Fibroblast of skin of right biceps (primary cell): ENCODE measurements at places on chromosomes 1 and 21.

DNA sequence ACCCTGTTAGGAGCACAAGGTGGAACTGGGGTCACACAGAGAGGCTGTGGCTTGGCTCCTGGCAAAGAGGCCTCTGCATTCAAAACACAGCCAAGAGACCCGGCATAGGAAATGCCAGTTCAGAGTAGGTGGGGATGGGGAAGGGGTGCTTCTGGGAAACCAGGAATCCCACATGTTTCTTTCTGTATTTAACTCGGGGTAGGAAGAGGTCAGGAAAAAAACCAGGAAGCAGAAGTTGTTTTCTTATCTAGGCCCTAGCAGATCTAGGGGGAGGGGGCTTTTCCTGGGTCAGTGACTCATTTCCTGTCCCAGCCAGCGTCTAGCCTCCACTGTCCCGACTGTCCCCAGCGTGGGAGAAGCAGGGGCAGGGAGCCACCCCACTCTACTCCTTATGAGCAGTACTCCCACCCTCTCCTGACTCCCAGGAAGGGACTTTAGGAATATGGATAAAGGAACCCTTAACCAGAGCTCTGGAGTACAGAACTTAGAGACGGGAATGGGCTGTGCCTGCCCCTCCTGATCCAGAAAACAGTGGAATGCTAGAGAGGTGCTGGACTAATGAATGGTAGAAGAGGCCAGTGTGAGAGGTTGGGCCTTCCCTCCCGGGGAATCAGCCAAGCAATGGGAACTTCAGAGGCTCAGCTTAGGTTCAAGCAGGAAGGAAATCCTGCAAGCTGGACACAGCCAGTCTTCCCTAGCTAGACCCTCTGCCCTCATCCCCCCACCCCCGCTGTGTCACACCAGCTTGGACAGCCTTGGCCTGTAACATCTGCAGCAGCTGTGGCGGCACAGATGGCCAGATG is 5.7 kb downstream of the FHL3 start:
- peak; percentile 84 for DNase-seq

GRCh38 chr1:26126321-26127084 is 14.9 kb downstream of the PDIK1L start:
- peak; percentile 45 for DNase-seq

GRCh38 chr1:183850852-183851251 is 45.9 kb downstream of the RGL1 start:
- no peak for DNase-seq

- DNase-seq = no peak
Measured at GRCh38 chr21:31252091-31252490, 92.0 kb downstream of the TIAM1 start.

GRCh38 chr1:77063118-77063517 is 156.1 kb downstream of the PIGK start:
- peak; percentile 15 for DNase-seq

GRCh38 chr1:154969860-154970452 is 591 bp downstream of the SHC1 start:
- no peak for DNase-seq

GRCh38 chr21:27268290-27268689 is 301.4 kb upstream of the ADAMTS5 start:
- DNase-seq = peak; percentile 81

- DNase-seq = peak; percentile 24
Measured at GRCh38 chr1:25727635-25728286, 72.2 kb upstream of the SELENON start.

DNA sequence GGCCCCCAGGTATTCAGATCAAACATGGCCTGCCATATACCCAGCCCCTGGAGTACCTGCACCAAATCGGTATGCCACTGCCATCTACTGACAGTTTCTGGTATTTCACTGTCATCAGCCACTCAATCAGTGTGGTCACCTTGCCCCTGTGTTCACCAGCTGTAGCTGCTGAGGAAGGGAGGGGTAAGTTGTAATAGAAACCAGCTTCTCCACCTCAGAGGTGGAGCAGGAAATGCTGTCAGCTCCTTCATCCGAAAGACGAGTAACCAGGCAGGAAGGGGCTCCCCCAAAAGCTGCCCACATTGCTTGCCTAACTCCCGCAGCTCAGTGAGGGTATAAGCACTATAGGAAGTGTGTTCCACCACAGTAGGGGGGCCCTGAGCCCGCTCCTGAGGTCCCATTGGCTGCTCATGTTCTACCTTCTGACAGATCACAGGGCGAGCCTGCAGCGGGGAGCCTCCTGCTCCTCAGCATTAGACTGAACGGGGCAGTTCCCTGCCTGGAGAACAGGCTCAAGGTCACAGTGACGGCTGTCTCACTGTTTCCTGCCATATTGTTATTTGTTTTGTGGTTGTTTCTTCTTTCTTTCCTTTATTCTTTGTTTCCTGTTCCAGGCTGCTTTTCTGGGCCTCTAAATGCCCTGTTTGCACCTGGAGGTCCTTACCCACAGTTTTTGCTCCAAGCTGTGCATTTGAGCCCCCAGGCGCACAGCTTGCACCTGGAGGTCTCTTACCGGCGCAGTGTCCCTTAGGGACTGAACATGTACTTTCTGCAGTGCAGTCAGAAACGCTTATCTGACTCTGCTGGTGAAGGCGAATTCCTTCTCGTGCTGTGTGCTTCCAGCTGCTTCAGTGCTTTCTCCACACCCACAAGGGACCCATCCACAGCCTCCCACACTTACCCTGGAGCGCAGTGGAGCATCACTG is 1638.3 kb downstream of the MRPL39 start:
- peak; percentile 48 for DNase-seq

- DNase-seq = no peak
Measured at GRCh38 chr1:183595537-183595936, 5.3 kb upstream of the NCF2 start.

DNA sequence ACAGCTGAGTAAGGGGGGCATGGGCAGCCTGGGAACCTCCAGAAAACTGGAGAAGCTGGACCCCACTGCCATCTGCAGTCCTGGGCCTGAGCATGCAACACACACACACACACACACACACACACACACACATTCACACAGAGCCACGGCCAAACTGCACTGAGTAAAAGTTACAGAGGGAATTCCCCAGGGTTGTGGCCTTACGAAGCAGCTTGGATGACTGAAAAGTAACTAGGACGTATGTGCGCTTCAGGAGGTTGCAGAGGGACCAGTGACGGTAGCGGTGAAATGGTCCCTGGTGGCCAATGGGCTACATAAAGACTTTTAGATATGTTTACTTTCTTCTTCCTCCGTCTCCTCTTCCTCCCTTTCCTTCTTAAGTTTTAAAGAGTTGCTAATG is 232.5 kb upstream of the TMEM51 start:
- peak; percentile 26 for DNase-seq

GRCh38 chr1:27981145-27981544 is 21.4 kb downstream of the XKR8 start:
- DNase-seq = peak; percentile 36

DNA sequence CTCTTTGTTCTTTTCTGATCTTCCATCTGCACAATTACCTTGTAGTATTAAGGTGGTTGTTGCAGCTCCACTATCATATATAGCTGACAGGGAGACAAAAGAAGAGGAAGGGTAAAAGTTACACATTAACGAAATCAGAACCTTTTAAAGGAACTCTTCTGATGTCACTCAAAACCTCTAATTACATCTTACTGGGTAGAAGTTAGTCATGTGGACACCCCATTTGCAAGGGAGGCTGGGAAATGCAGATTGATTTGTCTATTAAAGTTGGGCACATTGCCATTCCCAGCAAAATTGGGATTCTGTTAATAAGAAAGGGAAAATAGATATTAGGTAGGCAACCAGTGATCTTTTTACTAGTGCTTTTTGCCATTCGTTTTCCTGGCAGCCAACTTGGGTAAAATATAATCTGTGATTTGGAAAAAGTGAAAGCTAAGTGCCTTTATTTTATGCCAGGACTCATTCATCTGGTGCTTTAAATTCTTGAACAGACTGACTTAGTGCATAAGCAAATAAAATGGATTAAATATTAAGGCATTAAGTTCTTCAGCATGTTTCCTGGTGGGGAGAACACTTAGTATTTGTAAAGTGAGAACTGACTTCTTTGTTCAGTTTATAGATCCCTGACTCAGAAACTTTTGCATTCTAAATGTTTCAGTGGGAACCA is 71.3 kb downstream of the DNM3 start:
- DNase-seq = no peak

DNA sequence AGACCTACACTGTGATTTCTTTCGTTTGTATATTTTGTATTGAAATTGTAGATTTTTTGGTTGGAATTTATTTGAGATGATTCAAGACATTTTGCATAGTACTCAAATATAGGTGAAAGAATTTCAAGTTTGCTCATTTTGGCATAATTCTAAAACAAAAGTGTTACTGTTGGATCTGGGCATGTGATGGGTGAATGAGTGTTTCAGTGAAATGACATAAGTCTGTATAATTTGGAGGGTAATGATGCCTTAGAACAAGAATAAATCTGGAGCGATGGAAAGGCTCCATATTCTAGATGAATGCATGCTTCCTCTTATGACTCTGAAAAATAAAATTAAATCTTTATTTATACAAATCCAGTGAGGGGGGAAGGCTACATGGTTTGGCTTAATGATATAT is 41.0 kb downstream of the NFIA start:
- no peak for DNase-seq

DNA sequence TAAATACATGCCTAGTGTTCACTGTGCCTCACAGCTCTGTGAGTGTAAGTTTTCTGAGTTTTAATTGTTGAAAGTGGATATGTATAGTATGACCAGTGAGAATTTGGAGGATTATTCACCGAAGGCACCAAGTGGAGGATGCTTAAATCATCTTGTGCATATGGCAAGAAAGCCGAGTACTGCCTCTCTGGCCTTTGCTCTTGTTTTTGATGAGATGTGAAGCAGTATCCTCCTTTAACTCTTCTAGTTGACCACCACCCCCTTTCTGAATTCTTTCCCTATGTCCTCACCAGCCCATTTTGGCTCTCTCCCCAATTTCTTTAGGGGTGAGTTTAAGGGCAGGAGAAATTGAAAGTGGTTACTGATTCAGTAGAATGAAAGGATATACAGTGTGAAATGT is 130.4 kb downstream of the SYT2 start:
- DNase-seq = peak; percentile 97

DNA sequence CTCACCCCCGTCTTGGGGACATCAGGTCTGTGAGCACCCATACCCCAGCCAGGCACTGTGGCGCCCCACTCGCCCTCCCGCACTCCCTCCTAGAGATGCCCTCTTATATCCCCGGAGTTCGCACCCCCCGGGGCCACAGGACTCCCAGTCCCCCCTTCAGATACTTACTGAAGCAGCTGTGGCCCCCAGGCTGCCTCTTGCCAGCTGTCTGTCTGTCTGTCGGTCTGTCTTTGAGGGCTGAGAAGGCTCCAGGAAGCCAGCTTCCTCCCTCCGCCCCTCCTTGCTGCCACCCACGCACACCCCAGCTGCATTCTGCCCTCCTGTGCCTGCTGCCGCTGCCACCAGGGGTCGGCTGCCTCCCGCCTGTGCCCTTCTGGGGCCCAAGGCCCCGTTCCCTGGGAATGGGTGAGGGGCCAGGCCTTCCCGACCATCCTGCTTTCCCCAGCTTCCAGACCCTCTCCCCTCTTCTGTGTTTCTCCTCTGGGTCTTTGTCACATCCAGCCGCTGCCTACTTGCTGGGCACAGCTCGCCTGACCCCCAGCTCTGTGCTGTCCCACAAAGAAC is at the start of gene PTPN7:
PTPN7 (minus strand) TSS at position 226 of the 564 bp plus-strand sequence. CDS start 1,200 bp downstream, outside the sequence.
- DNase-seq = no peak

DNA sequence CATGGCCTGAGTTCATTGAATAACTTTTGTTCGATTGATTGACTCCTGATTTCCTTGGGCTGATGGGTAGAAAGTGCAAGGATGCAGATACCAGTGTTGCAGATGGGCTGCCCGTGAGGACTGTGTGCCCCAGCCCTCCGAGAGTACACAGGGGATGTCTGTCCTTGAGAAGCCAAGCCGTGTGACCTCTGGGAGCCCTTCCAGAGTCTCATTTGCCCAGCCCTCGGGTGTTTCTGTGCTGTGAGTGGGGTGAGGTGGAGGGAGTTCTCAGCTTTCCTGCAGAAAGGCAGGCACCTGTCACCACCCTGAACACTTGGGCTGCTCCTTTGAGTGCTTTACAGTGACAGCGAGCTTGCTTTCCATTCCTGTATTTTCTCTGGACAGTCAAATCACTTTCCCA is 96.4 kb upstream of the CACNA1E start:
- DNase-seq = no peak

- DNase-seq = no peak
Measured at GRCh38 chr1:5513179-5513578, 479.0 kb downstream of the NPHP4 start.

DNA sequence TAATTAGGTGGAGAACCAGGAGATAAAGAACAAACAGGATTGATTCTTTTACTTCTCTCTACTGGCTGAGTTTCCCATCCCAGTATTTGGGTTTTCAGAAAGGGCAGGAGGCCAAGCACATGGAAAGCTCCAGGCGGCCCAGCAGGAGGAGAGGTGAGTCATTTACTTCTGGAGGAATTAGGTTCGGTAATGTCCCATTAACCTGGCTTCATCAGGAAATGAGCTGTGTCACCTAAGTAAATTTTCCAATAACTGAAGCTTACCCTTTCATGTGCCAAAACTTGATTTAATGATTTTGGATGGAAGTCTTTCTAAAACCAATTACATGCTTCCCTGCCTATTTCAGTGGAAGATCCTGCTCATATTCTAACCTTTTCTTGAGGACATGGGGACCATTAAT is 257.6 kb upstream of the USP24 start:
- DNase-seq = peak; percentile 55

- no peak for DNase-seq
Measured at GRCh38 chr1:115241309-115241708, 96.7 kb downstream of the NGF start.

- no peak for DNase-seq
Measured at GRCh38 chr1:220770245-220770913, 16.3 kb upstream of the MTARC1 start.

DNA sequence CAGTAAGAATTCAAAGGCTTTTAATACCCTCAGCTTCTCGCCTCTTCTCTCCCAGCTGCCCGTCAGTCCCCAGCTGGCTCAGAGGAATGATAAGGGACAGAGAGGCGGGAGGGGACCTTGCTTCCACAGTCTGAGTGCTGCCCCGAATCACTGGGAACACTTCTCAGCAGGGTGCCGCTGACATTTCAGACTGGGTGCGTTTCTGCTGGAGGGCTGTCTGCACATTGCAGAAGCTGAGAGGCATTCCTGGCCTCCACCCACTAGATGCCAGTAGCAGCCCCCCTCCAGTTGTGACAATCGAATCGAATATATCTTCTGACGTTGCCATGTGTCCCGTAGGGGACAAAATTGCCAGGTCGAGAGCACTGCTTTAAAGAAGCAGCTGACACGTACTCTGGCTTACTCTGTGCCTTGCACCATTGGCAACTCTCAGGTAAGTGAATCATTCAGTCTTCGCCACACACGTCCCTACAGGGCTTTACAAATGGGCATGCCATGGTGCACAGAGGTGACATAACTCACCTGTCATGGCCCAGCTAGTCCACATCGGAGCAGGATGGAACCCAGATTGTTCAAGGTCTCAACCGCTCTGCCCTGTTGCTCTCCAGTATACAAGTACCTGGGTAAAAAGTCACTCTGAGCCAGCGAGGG is 23.9 kb downstream of the CTNNBIP1 start:
- no peak for DNase-seq

DNA sequence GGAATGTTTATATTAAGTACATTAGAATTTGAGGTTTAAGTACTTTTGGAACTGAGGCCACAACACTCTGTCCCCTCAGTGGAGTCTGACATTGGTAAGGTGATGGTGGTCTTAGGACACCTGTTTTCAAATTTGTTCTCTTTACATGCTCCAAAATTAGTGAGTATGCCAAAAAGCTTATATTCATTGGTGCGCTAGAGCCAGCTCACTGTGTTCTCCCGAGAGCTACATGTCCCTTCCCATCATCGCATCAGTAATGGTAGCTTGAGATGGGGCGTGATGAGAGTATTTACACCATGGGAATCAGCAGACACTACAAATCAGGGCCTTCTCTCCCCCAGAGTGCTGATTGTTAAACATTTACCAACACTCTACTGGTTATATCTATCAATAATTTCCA is 19.5 kb downstream of the ETS2 start:
- no peak for DNase-seq
